ENCODE measurements at places on chromosomes 5 and 9. TPM values are rescaled to one million over a fixed set of nuclear protein-coding genes. Genes with fewer than 3 reads are reported as not detected.

F2RL1 gene
- total RNA-seq: 16.7 TPM

AQP7 gene
- total RNA-seq: 3.7 TPM

RNF183 gene
- not detected for total RNA-seq

C9orf153 gene
- not detected for total RNA-seq

PCA3 gene
- total RNA-seq: not detected

OSTF1 gene
- 31.3 TPM for total RNA-seq

CRAT gene
- 63.0 TPM for total RNA-seq

TERT gene
- total RNA-seq: not detected

NMRK1 gene
- total RNA-seq: 23.2 TPM

CARD9 gene
- total RNA-seq: 0.88 TPM

All from cardiac ventricle fibroblast (primary cell).